Neural progenitor cell (in vitro differentiated cells): ENCODE measurements at places on chromosomes 1 and 21. TPM values are rescaled to one million over a fixed set of nuclear protein-coding genes. Genes with fewer than 3 reads are reported as not detected.

CYP4A11 gene
- not detected in 2 replicates for total RNA-seq

- no peak for DNase-seq
- H3K4me3 ChIP-seq, result no peak overlapping the region
- H3K36me3 ChIP-seq, result no peaks in the 10 kb centered on the region
Measured at GRCh38 chr21:38178653-38179470, 77.9 kb upstream of the KCNJ15 start.

GRCh38 chr1:202844259-202844658 is 33.5 kb downstream of the PCAT6 start:
- DNase-seq, result no peak
- H3K36me3 ChIP-seq, result no peaks in the 10 kb centered on the region
- no peak overlapping the region for H3K27ac ChIP-seq
- peaks cover 10% of the 10 kb centered on the region for H3K4me1 ChIP-seq

DNA sequence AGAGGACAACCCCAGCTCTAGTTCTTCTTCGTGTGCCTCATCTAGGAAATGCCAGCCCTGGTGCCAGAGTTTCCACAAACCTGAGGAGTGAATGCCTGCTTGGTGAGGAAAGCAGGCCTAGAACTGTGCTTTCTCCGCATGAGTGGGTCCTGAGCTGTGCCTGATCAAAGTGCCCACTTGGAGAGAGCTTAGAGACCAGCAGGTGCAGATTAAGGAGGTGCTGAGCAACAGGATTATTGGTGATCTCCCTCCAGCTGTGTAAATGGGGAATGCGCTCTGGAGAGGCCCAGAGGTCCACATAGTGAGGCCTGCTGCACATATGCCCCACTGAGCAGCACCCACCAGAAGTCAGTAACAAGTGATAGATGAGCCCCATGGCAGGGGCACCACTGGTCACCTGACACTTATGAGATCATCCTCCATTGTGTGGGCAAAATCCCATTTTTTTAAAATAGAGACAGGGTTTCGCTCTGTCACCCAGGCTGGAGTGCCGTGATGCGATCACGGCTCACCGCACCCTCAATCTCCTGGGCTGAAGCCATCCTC is 127.2 kb upstream of the ZC3H12A start:
- H3K4me1 ChIP-seq, result peaks cover 7% of the 10 kb centered on the region
- no peaks in the 10 kb centered on the region for H3K36me3 ChIP-seq
- H3K27ac ChIP-seq, result no peak overlapping the region
- DNase-seq, result peak; percentile 49
- H3K27me3 ChIP-seq, result no peaks in the 10 kb centered on the region

CDK11B gene
- 12.6 and 16.9 TPM in 2 replicates for total RNA-seq

CRNN gene
- total RNA-seq, result not detected in 2 replicates

DNA sequence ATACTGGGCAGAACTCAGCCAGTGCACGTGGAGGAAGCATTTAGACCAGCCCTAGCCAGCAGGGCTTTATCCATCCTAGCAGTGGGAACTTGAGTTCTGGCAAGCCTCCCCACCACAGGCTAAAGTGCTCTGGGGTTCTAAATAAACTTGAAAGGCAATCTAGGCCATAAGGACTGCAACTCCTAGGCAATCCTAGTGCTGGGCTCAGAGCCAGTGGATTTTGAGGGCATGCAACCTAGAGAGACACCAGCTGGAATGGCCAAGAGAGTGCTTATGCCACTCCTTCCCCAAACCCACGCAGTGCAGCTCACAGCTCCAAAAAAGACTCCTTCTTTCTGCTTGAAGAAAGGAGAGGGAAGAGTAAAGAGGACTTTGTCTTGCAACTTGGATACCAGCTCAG is 70.5 kb upstream of the APOBEC4 start:
- no peaks in the 10 kb centered on the region for H3K36me3 ChIP-seq
- DNase-seq, result no peak
- no peaks in the 10 kb centered on the region for H3K27me3 ChIP-seq
- H3K4me1 ChIP-seq, result peaks cover 6% of the 10 kb centered on the region
- H3K27ac ChIP-seq, result no peak overlapping the region
- no peak overlapping the region for H3K4me3 ChIP-seq

GRCh38 chr1:8625981-8626898 is 191.2 kb downstream of the RERE start:
- no peaks in the 10 kb centered on the region for H3K27me3 ChIP-seq
- H3K4me1 ChIP-seq, result peaks cover 47% of the 10 kb centered on the region

TNFAIP8L2 gene
- total RNA-seq, result not detected in 2 replicates

DNA sequence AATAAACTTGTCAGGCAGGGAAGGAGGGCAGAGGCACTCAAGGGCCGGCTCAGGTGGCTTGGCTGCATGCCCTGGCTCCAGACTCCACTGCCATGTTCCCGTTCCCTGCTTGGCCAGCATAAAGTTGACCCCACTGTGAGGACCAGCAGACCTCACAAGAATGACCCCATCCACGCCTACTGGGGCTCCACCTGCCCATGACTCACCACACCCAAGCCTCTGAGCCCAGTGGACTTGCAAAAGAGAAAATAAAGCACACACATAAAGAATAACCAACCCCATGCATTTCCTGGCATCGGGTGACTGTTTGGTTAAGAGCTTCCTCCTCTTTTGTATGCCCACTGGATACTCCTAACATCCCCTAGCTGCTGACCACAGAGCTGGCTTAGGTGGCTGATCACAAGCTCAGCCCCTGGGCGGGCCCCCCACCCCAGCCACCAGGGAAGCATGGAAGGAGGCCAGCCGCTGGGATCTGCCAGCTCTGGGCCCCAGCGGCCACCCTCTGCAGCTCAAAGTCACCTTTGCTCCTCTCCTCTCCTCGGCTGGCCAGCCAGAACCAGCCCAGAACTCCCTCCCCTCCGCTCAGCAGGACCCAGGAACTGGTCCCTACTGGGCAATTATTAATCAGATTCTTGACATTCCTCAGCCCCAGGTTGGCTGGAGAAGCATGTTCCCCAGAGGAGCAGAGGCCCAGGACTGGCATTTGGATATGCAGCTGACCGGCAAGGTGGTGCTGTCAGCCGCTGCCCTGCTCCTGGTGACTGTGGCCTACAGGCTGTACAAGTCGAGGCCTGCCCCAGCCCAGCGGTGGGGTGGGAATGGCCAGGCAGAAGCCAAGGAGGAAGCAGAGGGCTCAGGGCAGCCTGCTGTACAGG is at the start of gene KLHDC7A:
TSS of gene KLHDC7A (plus strand) at position 616 of the 875 bp plus-strand sequence. CDS start at position 668, 52 bp downstream.
- no peak within 1 kb of the TSS for H3K4me3 ChIP-seq
- peaks cover 29% of the 10 kb centered on the region for H3K4me1 ChIP-seq
- peak; percentile 75 for DNase-seq
- no peaks in the 10 kb centered on the region for H3K36me3 ChIP-seq
- no peaks in the 10 kb centered on the region for H3K27me3 ChIP-seq
